MCF 10A (cell line): ENCODE measurements at places on chromosomes 16 and 17. TPM values are rescaled to one million over a fixed set of nuclear protein-coding genes. Genes with fewer than 3 reads are reported as not detected.

Gene TRPV3
- total RNA-seq, result 4.4 and 5.4 TPM in 2 replicates

Gene NPB
- total RNA-seq, result 0.28 TPM in 1 of 2 replicates, not detected in the other

Gene KCNAB3
- 4.2 and 10.0 TPM in 2 replicates for total RNA-seq

GRCh38 chr17:42669977-42670788 lies 6.6 kb downstream of the PLEKHH3 start:
- H3K4me1 ChIP-seq, result peaks cover 42% of the 10 kb centered on the region
- no peak overlapping the region for H3K27ac ChIP-seq
- H3K4me3 ChIP-seq, result no peak overlapping the region
- no peaks in the 10 kb centered on the region for H3K27me3 ChIP-seq
- no peak for DNase-seq
- H3K36me3 ChIP-seq, result peaks cover 58% of the 10 kb centered on the region

GRCh38 chr17:60145006-60145935 lies 4.5 kb upstream of the CA4 start:
- DNase-seq, result no peak
- H3K27ac ChIP-seq, result no peak overlapping the region
- H3K27me3 ChIP-seq, result peaks cover 46% of the 10 kb centered on the region
- peaks cover 18% of the 10 kb centered on the region for H3K4me1 ChIP-seq
- H3K4me3 ChIP-seq, result no peak overlapping the region

- no peak for DNase-seq
- H3K36me3 ChIP-seq, result no peaks in the 10 kb centered on the region
- peaks cover 13% of the 10 kb centered on the region for H3K4me1 ChIP-seq
- H3K27ac ChIP-seq, result no peak overlapping the region
- H3K4me3 ChIP-seq, result no peak overlapping the region
These were observed 12.2 kb downstream of the ADGRG1 start for GRCh38 chr16:57640612-57641011.

GRCh38 chr16:49556606-49557446 lies 183.2 kb downstream of the C16orf78 start:
- no peak overlapping the region for H3K27ac ChIP-seq
- H3K4me3 ChIP-seq, result no peak overlapping the region
- no peaks in the 10 kb centered on the region for H3K4me1 ChIP-seq
- no peaks in the 10 kb centered on the region for H3K36me3 ChIP-seq
